Cardiac fibroblast (primary cell): ENCODE measurements at places on chromosomes 5 and 9.

DNA sequence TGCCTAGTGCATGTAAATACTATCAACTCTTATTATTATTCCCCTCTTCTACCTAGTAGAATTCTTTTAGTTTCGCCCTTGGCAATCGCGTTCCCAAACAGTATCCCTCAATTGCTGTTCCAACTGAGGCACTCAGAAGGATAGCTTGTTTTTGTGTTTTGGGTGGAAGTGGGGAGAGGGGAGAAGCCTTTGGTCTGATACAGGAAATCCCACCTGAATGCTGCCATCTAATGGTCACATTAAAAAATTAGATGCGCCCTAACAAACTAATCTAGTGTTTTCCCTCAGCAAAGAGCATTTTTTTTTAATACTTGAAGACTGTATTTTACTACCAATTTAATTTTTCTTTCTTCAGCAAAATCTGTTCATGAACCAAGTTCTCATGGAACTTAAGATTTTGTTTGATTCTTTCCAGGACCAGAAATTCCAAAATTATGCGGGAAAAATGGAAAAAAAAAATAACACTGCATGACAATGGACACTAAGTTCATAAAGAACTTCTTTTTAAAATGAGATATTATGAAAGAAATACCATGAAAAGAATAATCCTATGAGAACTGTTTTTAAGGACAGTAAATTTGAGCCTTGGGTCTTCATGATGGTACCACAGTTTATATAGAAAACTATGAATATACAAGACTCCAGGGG, 22.2 kb upstream of the GLDC start:
- peak; percentile 50 for DNase-seq

DNA sequence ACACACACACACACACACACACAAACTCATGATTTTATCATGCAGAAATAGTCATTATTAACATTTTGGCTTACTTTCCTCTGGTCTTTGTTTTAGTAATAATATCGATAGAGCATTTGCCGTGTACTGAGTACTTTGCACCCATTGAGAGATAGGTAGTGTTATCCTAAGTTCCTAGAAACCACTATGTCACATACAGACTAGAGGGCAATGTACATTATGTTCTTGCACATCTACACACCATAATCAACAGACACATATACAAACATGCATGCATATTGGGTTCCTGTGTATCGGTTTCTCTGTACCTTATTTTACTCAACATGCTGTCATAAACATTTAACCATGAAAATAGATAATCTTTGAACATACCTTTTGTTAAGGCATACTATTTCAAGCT, 45.7 kb downstream of the MAT2B start:
- no peak for DNase-seq

DNA sequence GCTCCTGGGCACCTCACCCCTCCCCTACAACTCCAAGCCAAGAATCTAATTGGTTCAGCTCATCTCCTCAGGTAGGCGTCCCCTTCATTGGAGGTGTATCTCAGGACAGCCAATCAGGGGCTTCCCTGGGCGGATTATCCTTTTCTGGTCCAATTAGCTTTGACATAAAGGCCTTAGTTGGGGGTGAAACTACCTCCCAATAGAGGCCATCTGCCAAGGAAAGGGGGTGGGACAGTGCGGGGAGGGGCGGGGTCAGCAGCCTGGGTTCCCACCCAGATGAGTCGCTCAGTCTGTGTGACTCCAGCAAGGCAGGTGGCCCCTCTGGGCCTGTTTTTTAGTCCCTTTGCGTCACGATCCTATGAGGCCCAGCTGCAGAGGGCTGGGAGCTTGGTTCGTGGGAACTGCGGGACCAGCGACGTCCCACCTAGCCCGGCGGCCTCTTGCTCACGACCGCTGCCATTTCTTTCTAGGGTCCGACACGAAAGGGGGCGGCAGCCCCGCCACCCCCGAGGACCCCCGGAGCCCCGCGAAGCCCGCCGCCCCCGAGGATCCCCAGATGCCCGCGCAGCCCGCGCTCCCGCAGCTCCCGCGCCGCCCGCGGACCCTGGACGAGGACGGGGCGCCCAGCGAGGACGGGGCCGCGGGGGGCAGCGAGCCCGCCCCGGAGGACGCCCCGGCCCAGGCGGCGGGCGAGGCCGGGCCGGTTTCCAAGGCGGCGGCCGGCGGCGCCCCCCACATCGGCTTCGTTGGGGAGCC, 8.9 kb downstream of the PRRT1B start:
- DNase-seq: no peak

GRCh38 chr5:35618781-35619180, 1.1 kb downstream of the SPEF2 start:
- no peak for DNase-seq

DNA sequence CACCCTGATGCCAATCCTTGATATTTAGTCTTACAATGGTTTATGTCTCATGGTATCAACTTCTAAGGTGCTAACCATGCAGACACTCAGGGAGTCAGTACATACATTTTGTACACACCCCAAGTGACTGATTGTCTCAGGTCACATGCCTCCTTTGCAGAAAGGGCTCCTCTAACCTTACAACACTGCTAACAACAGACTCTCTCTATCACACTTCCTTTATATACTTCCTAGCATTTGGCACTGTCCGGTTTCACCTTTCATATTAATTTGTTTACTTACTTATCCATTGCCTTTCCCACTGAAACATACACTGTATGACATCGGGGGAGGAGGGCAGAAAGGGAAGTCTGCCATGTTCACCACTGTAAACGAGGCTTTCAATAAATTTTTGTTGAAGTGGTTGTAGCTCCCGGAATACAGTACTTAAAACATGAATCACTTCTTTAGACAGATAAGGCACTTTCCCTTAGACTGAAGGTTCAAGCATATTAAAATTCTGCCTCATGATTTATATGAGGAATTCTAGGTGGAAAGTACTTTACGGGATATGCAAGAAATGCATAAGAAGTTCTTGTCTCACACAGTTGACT, 20.6 kb downstream of the EMB start:
- DNase-seq: no peak

DNA sequence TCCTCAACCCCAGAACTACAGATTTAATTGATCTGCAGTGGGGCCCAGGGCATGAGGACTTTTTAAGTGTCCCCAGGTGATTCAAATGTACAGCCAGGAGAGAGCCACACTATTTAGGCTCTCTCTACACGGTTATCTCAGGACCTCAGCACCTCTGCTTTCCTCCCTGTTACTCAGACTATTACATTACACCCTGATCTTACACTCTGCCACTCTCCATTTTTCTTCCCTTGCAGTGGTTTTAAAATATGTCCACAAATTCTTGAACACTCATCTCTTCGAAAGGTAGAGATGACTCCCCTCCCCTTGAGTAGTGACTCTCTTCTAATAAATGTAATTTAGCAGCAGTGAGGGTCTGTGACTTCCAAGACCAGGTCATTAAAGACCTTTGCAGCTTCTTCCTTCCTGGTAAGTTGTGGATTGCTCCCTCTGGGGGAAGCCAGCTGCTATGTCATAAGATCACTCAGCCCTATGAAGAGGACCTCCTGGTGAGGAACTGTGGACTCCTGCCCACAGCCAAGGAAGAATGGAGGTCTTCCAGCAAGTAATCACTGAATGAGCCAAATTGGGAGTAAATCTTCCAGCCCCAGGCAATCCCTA, 87.5 kb upstream of the SSBP2 start:
- peak; percentile 71 for DNase-seq

- peak; percentile 69 for DNase-seq
These were observed 29.3 kb upstream of the UHRF2 start for GRCh38 chr9:6383551-6384225.

DNA sequence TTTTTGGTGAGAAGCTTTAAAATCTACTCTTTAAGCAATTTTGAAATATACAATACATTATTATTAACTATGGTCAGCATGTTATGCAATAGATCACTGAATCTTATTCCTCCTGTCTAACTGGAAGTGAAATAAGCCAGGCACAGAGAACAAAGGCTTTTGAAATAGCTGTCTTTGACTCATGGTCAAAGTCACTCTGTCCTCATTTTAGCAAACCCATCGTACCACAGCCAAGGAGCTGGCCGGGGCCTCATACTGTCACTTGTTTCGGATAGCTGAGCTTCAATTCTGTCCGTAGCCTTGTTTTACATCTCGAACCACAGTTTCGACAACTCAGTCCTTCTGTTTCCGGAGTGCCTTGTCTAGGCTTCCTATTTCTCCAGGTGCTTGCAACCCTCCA, 19.2 kb downstream of the ADCY2 start:
- no peak for DNase-seq

DNA sequence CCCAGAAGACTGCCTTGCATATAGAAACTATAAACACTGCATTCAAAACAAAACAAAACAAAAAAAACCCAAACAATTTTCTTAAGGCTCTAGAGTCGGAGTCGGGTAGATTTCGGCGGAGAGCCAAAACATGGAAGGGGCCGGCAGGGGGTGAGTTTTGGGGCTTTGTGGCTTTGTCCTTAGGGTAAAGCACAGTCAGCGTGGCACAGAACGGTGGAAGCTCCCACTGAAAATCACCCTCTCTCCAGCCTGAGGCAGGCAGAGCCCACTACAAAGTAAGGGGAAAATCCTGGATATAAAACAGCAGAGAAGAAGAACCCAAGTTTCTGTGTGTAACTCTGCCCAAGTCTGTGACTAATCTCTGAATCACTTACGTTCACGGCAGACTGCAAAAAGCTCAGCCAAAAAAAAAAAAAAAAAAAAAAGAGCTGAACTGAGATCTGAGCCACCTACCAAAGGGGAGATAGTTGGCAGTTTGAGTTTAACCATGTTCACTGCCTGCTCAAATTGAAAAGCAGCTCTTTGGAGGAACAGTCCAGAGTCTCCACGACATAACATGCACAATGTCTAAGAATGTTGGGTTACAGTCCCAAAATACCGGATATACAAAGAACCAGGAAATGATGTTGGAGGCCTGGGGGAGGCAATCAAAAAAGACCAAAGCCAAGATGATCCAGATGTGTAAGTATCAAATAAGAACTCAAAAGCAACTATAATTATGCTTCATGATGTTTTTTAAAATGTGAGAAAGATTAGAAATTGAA, 26.6 kb upstream of the OR2K2 start:
- DNase-seq: peak; percentile 88

- DNase-seq: no peak
These were observed 138.5 kb downstream of the SLC24A2 start for GRCh38 chr9:19650312-19650711.

- peak; percentile 95 for DNase-seq
These were observed 30.4 kb downstream of the NFX1 start for GRCh38 chr9:33320568-33321261.

DNA sequence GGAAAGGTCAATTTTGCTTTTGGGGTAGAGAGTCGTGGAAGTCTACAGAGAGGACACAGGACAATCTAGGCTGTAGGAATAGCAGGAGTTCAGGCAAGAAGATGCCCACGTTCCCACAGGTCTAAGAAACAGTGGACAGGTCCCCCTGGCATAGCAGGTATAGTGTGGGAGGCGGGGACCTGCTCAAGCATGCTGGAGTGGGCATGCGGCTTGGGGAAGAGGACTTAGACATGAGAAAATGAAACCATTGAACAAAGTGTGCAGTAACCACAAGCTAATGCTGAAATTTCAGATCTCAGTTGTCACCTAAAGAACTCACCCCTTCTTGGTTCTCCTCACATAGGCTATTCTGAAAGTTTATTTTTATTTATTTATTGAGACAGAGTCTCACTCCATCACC, 142.8 kb upstream of the EFNA5 start:
- no peak for DNase-seq

DNA sequence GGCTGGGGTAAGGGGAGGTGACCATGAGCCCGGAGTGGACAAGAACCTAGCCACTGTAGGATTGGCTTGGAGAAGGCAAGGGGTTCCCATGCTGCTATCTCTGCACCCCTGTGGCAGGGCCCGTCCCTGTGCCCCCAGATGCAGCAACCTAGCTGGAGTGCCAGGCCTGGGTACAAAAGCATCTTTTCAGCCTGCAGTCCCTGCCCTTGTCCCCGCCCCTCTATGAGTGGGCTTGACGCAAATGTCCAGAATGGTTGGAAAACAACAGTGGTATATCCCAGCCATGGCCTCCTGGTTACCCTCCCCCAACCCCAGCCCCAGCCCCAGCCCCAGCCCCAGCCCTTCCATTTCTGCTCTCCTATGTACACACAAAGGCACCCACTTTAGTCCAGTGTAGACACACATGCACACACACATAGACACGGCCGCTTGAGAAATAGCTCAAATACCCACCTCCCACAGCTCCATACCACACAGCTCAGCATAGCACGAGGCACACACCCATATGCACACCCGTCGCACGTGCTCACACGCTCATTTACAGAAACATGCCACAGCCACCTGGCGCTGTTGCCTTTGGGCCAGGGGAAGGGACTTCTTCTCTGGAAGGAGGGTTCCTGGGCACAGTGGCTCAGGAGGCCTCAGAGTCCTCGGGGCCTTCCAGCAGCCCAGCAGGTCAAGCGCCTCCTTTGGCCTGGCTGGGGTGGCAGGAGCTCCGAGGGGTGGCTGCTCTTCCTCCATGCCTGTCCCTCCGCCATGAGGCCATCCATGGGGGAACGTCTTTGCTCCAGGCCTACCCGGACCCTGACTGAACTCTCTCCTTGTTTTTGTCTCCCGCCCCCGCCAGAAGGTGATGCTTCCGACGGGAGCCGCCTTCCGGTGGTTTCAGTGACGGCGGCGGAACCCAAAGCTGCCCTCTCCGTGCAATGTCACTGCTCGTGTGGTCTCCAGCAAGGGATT, 34.1 kb downstream of the CXXC5 start:
- no peak for DNase-seq

GRCh38 chr9:88256216-88256615, 117.9 kb upstream of the SPATA31C2 start:
- DNase-seq: no peak

GRCh38 chr9:132365986-132366385, 11.2 kb upstream of the SETX start:
- no peak for DNase-seq

- peak; percentile 80 for DNase-seq
These were observed 1.5 kb downstream of the VAV2 start for GRCh38 chr9:133990366-133991213.

DNA sequence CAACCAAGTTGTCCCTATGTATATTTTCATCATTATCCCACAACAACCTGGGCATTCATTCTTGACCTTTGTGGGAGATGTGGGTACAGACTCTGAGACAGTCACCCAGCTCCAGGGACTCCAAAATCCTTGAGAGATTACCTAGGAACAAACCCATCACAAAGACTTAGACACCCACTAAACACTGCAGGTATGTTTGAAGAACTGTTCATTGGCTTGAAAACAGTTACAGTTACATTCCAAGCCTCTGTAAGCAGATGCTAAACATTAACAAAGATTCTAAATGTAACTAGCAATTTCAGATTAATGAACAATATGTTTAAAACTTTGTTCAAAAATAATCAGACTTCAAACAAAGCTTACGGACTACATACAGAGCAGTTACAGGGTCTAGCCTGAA, 24.7 kb downstream of the DEPDC1B start:
- no peak for DNase-seq

GRCh38 chr9:127546125-127546832, 65.8 kb upstream of the STXBP1 start:
- no peak for DNase-seq

GRCh38 chr5:35416217-35416988, 186.1 kb upstream of the PRLR start:
- no peak for DNase-seq
